ENCODE measurements at places on chromosomes 7 and 10.

DNA sequence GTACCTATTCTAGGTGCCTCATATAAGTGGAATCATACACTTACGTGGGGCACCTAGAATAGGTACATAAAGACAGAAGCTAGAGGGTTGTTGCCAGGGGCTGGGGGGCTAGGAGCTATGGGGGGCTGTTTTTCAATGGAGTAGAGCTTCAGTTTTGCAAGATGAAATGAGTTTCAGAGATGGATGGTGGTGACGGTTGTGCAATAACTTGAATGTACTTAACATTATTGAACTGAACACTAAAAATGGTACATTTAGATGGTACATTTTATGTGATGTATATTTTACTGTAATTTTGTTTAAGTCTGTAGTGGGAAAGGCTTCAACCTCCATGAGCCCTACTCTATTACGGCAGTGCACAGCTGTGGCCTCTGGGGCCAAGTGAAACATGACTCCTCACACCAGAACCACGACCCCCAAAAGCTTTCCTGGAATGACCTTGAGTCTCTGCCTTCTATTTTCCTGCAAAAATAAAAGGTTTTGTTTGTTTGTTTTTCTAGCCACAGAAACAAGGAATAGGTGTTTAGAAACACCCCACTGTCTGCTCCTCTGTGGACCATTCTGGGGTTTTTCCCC, 147.3 kb upstream of the PLXNA4 start:
- H3K36me3 ChIP-seq, result no peaks in the 10 kb centered on the region
- no peak for DNase-seq
- H3K4me1 ChIP-seq, result no peaks in the 10 kb centered on the region
- H3K4me3 ChIP-seq, result no peak overlapping the region
- no peak overlapping the region for H3K27ac ChIP-seq

DNA sequence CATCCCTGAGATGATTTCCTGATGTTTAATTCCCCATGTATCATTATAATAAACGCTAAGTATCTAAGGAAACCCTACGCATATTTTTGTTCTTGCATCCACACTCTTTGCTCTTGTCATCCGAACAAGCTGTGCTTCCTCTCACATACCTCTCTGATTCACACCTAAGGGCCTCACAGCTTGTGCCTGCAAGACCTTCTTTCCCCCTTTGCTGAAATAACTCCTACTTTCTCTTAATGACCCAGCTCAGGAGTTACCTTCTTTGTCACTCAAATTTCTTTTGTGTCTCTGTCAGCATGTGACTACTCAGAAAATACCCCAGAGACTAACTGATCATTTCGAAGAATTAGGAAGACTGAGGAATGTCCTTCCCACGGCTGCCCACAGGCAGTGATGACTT, 209.3 kb upstream of the IMMP2L start:
- H3K4me1 ChIP-seq, result no peaks in the 10 kb centered on the region
- H3K4me3 ChIP-seq, result no peak overlapping the region
- H3K27me3 ChIP-seq, result no peaks in the 10 kb centered on the region
- no peak overlapping the region for H3K27ac ChIP-seq

DNA sequence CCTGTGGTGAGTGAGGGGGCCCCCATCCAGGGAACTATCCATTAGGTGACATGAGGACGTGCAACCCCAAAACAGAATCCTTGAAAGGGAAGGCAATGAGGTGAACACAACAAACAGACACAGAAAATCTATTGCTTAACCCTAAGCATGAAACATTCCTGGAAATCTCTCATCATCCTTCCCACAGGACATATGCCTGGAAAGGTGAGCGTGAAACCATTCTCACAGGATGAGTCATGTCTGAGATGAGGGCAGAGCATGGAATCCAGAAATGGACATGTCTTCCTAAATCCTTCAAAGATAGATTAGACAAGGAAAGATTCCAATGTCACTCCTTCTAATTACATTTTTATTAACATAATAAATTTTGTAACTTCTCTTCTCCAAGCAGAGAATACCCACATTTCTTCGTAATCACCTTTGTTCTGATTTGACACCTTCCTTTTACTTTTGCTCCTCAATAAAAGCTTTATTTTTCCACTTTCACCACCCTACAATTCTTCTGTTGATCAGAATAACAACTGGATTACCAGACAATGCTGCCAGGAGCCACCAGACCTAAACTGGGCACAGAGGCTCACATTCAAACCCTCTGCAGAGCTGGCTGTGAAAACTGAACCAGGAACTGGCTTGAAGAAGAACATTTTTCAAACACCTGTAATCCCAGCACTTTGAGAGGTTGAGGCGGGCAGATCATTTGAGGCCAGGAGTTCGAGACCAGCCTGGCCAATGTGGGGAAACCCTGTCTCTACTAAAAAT, 67.2 kb downstream of the COBL start:
- no peaks in the 10 kb centered on the region for H3K4me1 ChIP-seq
- no peaks in the 10 kb centered on the region for H3K36me3 ChIP-seq
- no peak overlapping the region for H3K4me3 ChIP-seq
- DNase-seq, result no peak

DNA sequence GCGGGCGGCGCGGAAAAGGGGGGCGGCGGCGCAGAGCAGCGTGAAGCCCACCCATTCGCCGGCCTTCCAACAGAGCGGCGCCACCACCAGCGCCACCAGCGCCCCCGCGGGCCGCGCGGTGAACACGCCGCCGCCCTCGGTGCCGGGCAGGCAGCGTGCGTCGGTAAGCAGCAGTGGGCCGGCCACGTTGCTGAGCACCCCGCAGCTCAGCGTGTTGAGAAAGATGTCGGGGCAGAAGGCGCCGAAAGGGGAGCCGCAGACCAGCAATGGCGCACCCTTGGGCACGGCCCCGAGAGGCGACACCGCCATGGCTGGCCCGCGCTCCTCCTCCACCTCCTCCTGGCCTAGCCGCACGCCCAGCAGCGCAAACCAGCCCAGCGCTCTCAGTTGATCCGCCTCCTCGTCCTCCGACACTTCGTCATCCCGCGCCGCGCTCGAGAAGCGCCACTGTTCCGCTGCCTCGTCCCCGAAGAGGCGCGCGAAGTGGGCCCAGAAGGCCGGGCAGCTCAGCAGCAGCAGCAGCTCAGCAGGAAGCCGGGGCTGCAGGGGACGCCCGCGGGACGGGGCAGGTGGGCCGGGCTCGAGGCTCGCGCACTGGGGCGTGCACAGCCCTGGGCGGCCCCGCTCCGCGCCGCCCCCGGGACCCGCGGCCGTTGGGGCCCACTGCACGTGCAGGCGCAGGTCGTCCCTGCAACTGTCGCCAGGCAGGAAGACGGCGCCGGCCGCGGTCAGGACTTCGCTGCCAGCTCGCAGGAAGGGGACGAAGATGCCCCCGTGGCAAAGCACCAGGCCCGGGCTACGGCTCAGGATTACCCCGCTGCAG, 623 bp downstream of the TYSND1 start:
- peaks cover 15% of the 10 kb centered on the region for H3K36me3 ChIP-seq
- no peaks in the 10 kb centered on the region for H3K27me3 ChIP-seq
- peak; percentile 84 for DNase-seq
- H3K27ac ChIP-seq, result peak overlapping the region; percentile 91
- peak overlapping the region; percentile 87 for H3K4me3 ChIP-seq

DNA sequence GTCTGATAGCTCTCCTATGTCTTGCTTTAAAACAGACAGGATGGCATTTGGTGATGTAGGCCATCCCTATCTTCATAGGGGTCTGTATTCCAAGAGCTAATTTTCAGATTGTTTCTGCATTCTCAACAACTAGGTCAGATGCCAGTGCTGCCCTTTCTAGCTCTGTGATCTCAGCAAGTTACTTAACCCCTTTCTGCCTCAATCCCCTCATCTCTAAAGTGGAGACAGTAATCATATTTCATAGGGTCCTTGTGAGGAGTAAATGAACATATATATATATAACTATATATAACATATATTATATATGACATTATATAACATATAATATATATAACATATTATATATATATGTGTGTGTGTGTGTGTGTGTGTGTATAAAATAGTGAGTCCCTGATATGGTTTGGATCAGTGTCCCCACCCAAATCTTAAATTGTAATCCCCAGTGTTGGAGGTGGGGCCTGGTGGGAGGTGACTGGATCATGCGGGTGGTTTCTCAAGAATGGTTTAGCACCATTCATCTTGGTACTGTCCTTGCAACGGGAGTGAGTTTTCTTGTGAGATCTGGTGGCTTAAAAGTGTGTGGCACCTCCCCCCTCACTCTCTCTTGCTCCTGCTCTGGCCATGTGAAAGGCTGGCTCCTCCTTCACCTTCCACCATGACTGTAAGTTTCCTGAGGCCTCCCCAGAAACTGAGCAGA, 45.2 kb downstream of the HIPK2 start:
- DNase-seq, result no peak
- peaks cover 26% of the 10 kb centered on the region for H3K4me1 ChIP-seq
- H3K27me3 ChIP-seq, result no peaks in the 10 kb centered on the region
- H3K36me3 ChIP-seq, result peaks cover 19% of the 10 kb centered on the region
- no peak overlapping the region for H3K27ac ChIP-seq

DNA sequence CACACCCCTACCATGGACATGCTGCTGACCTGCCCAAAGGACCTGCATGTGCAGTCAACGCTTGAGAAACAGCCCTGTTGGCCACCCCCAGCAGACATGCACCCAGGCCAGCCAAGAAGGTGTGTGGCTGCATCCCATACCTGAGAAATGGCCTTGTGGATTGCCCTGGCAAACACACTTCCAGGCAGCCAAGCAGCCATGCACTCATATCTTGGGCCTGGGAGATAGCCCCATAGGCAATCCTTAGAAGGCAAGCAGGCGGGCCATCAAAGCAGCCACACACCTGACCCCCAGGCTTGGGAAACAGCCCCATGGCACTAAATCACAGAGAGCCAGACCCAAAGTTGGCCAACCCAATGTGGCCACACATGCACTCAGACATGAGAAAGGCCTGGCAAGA, 4.9 kb upstream of the AKR1B1 start:
- H3K4me3 ChIP-seq, result no peak overlapping the region
- H3K36me3 ChIP-seq, result peaks cover 7% of the 10 kb centered on the region
- H3K27ac ChIP-seq, result no peak overlapping the region
- DNase-seq, result no peak
- H3K27me3 ChIP-seq, result no peaks in the 10 kb centered on the region

DNA sequence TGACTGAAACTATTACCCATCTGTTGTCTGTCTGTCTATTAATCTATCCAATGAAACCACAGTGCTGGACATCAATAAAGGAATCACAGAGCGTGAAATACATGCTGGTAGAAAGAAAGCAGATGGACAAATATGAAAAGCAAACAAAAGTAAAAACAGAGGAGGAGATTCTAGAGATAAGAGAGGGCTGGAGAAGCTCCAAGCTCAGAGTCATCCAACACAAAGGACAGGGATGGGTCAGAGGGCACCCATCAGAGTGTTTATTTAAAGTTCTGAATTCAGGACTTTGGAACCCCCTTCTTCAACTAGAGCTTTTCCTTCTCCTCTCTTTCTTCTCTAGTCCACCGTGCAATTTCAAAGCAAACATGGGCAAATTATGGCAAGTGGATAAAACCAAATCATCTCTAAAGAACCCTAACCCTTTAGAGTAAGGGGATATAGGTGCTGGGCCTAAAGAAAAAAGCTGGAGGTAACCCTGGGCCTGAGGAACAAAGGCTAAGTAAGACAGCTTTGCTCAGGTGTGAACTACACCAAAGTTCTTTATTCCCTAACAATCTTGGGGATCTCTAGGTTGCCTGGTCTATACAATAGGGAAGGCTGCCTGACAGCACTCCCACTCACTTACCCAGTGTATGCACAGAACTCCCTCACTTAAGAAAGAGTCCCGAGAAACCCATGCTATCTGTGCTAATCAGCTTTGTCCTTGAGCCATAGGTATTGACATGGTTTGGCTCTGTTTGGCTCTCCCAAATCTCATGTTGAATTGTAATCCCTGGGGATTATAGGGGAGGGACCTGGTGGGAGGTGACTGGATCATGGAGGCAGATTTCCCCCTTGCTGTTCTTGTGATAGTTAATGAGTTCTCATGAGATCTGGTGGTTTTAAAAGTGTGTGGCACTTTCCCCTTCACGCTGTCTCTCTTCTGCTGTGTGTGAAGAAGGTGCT, 97.0 kb downstream of the BAMBI start:
- no peaks in the 10 kb centered on the region for H3K36me3 ChIP-seq
- H3K4me1 ChIP-seq, result no peaks in the 10 kb centered on the region
- no peak overlapping the region for H3K4me3 ChIP-seq
- H3K27me3 ChIP-seq, result no peaks in the 10 kb centered on the region
- no peak overlapping the region for H3K27ac ChIP-seq

DNA sequence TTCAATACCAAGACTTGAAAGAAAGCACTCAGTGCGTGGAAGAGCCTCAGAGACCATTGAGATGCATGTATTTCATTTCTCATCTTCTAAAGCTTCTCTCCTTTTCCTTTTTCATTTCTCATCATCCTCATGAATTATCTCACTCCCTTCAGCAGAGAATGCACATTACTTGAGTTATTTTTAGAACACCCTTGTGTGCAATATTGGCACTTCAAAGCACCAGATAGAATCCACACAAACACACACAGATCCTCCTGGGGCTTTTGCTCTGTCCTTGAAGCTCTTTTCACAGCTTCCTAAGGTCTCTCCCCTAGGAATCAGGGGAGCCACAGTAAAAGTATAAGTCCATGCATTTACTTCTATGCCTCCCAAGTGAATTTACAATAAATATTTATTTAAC, 18.3 kb downstream of the DGKI start:
- peaks cover 27% of the 10 kb centered on the region for H3K27me3 ChIP-seq
- no peaks in the 10 kb centered on the region for H3K4me1 ChIP-seq
- H3K36me3 ChIP-seq, result no peaks in the 10 kb centered on the region
- H3K27ac ChIP-seq, result no peak overlapping the region
- H3K4me3 ChIP-seq, result no peak overlapping the region

- no peak overlapping the region for H3K27ac ChIP-seq
- no peak for DNase-seq
- peaks cover 6% of the 10 kb centered on the region for H3K27me3 ChIP-seq
These were observed 756.3 kb downstream of the AUTS2 start for GRCh38 chr7:70354409-70355169.

- H3K27me3 ChIP-seq, result peaks cover 14% of the 10 kb centered on the region
- DNase-seq, result peak; percentile 79
- H3K36me3 ChIP-seq, result no peaks in the 10 kb centered on the region
- no peak overlapping the region for H3K4me3 ChIP-seq
- H3K27ac ChIP-seq, result no peak overlapping the region
- no peaks in the 10 kb centered on the region for H3K4me1 ChIP-seq
These were observed 12.6 kb upstream of the CDH23 start for GRCh38 chr10:71383972-71384687.
